ENCODE measurements at places on chromosomes 12 and 14.

GRCh38 chr12:117037289-117038022 lies 61.8 kb downstream of the TESC start:
- DNase-seq: no peak

DNA sequence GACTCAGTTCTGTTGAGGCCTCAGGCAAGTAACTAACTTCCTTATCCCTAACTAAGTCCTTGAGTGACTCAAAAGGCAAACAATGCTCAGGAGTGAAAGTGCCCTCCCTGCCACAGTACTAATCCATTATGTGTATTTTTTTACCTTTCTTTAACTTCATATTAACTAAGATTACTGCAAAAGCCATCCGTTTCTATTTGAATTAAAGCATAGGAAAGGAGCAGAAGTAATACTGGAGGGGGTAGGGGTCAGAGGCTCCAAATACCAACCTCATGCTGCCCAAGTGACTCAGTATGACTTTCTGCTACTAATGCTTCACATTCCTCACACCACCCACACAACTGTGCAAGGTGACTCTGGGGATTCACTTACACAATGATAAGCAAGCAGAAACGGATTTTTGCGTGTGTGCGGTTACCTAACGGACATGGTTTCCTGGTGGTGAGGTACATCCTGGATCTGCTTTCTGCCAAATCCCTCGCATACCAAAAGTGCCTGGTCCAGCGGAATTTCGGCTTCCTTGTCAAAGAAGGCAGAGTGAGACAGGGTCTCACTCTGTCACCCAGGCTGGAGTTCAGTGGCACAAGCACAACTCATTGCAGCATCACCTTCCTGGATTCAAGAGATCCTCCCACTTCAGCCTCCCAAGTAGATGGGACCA lies 25.1 kb downstream of the MOK start:
- no peak for DNase-seq

DNA sequence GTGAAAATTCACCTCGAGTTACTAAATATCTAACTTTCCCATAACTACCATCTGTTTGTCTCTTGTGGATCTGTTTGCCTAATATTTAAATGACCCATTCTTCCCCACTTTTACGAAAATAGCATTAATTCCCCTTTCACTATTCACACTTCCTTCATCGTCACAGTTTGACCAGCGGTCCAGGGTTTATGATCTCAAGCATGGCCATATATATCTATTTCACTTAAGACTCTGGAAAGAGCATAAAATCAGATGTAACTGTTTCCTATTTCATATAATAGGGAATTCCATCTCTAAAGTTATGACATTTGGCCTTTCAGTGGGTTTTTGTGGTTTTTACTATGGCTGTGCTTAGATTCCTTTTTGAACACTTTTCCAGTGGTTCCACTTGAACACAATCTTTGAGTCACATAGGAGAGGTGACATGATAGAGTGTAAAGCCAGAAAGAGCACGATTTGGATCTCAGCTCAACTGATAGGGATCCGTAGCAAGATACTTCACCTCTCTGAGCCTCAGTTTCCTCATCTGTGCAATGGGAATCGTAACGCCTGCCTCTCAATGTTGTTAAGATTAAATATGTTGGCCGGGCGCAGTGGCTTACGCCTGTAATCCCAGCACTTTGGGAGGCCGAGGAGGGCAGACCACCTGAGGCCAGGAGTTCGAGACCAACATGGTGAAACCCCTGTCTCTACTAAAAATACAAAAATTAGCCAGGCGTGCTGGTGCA lies 754 bp upstream of the BCL2L14 start:
- DNase-seq: no peak

DNA sequence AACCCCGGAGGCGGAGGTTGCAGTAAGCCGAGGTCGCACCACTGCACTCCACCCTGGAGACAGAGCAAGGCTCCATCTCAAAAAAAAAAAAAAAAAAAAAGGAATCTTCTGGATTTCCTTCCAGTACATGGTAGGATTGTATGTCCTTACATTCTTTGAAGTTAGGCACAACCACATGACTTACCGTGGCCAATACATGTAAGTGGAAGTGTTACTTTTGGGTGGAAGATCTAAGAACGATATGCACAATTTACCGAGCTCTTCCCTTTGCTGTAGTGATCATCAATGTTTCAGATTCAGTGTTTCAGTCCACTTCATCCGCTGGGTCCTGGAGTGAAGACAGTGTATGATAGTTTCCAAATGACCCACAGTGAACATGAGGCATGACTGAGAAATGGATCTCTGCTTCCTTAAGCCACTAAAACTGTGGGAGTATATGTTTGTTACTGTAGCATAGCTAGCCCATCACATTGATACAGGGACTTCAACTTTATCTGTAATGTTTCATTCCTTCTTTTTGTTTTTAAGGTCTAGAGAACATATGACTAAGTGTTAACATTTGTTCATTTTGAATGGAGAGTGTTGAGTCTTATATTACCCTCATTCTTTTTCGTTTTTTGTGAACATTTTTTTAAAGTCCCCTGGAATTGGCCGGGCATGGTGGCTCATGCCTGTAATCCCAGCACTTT lies 18.5 kb upstream of the NINJ2 start:
- DNase-seq: no peak

Data from common myeloid progenitor, CD34-positive (primary cell).